ENCODE measurements at places on chromosomes 11 and 22.

DNA sequence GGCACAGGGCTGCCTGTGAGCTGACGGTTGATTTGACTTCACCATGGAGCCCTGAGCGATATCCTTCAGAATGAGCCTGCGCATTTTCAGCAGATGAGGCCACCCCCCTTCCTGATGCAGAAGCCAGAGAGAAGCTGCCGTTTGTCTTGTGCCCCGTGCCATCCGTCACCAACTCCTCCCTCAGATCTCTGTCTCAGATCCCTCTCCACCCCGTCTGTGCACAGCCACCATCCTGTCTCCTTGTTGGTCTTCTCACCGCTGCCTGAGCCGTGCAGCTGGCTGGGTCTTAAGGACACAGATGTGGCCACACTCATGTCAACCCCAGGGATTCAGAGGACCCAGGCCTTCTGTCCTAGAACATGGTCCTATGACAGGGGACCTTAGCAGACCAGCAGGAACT is 293.9 kb downstream of the TBC1D22A start:
- DNase-seq, result no peak

DNA sequence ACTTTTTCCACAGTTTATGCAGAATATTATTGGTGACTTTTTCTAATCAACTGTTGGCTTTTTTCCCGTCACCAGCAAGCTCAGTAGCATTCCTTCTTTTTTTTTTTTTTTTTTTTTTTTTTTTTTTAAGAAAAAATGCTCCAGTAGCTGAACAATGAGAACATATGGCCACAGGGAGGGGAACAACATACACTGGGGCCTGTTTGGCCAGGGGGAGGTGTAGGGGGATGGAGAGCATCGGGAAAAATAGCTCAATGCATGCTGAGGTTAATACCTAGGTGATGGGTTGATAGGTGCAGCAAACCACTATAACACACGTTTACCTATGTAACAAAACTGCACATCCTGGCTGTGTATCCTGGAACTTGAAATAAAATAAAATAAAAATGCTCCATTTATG is 82.5 kb downstream of the ARHGAP42 start:
- no peak for DNase-seq

DNA sequence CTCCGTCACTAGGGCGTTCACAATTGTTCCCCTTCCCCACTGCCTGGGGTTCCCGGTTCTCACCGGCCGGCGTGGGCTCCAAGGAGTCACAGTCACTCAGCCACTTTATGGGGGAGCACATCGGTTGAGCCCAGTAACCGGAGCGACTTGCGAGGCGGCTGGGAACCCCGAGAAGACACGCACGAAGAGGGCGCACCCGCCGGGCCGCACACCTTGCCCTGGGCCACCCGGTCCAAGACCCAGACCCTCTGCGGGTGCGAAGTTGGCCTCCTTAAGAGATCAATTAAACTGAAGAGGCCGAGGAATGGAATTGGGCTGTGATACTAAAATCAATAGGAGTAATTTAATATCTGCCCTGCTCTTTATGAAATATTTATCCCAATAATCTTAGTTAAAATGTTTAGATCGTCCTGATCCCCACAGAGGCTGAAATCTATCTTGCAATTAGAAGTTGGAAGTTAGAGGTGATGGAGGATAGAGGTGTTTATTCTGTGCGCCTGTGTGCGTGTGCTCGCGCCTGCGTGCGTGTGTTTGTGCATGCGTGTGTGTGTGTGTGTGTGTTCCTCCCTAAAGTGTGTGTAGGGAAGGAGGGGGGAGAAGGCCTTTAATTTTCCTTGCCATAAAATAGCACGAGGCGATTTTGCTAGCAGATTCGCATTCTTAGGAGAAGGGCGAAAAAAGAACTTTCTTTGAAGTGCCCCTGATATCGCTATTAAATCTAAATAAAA is 954 bp upstream of the MN1 start:
- DNase-seq, result no peak

- DNase-seq, result no peak
These were observed 8.0 kb upstream of the MS4A10 start for GRCh38 chr11:60777106-60777505.

DNA sequence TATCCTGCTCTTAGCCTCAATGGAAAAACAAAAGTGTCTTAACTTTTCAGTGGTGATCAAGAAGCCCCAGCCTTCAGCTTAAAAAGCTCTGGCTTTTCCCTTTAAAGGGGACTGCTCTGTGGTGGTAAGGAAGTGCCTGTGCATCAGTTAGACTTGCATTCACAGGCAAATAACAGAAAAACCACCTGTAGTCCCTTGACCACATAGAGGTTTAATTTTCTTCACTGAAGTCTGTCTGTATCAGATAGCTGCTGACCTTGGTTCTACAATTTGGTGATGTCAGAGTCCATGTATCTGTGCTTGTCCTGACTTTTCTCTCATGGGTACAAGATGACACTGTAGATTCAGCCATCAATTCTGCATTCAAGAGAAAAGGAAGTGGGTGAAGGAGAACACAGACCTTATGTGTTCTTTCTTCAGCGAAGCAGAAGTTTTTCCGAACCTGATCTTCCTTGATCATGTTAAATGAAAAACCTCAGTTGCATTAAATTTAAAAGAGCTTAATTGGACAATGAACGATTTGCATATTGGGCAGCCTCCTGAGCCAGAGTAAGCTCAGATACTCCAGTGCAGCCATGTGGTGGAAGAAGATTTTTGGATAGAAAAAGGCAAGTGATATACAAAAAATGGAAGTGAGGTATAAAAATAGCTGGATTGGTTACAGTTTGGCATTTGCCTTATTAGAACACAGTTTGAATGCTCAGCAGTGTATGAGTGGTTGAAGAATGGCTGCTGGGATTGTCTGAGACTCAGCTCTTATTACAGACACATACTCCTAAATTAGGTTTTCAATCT is 43.2 kb upstream of the RDX start:
- DNase-seq, result no peak

GRCh38 chr11:18304745-18305144 is 17.2 kb downstream of the HPS5 start:
- no peak for DNase-seq

- DNase-seq, result peak; percentile 79
These were observed at the start of gene CD3E for GRCh38 chr11:118304568-118305248. CD3E (plus strand) TSS chr11:118304730; CDS start chr11:118304953, 223 bp downstream.

GRCh38 chr11:71370895-71371673 is 77.1 kb downstream of the DHCR7 start:
- DNase-seq, result no peak

DNA sequence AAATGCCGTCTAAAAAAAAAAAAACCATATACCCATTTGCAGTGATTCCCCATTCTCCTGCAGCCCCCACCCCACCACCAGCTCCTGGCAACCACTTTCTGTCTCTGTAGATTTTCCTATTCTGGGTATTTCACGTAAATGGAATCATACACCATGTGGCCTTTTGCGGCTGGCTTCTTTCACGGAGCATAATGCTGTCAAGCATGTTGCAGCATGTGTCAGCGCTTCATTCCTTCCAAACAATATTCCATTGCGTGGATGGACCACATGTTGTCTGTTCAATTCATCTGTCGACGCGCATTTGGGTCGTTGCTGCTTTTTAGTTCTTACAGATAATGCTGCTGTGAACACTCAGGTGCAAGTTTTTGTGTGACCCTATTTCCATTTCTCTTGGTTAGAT is 14.8 kb upstream of the EMID1 start:
- no peak for DNase-seq

DNA sequence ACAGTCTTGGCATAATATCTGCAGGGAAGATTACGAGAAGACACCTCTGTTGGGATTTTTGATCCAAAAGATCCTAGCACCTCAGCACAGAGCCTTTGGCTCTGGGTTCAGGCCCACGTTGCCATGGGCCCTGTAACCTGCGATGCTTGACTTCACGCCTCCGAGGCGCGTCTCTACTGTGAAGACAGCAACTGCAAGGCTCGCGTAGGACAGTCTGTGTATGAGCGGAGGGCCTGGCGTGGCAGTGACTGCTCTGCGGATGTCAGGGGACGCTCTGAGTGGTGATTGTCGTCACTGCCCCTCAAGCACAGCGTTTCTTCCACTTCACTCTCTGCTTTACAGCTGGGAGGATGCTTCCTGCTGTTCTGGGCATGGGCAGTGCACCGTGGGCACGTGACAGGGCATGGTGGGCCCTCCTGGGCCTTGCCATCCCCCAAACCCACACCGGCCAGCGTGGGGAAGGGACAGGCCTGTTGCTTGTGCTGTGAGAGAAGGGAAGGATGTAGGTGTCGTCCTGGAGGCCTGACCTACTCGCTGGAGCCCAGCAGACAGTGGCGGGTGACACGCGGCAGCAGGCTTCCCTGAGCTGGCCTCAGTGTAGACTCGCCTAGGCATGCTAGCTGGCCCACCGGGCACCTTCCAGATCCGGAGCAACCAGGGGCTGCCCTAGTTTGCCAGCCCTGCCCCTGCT is 26.5 kb downstream of the GLB1L2 start:
- no peak for DNase-seq

DNA sequence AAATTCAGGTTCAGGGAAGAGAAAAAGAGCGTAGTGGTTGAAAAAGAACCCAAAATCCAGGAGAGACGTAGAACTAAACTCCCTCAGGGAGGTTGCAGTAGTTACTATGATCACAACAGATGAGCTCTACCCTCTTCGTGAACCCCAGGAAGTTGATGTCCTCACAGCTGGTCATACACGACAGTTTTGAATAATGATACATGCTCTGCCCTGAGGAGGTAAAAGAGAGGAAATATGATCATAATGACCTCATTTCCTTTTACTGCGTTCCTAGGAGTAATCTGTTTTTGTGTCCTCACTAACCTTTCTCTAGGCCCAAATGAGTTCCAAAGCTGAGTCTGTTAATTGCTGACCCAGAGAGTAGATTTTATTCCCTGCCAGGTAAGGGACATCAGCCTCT is 1.3 kb downstream of the PATE2 start:
- DNase-seq, result no peak
